Fibroblast of skin of right quadriceps (primary cell): ENCODE measurements at places on chromosomes 16 and 17.

DNA sequence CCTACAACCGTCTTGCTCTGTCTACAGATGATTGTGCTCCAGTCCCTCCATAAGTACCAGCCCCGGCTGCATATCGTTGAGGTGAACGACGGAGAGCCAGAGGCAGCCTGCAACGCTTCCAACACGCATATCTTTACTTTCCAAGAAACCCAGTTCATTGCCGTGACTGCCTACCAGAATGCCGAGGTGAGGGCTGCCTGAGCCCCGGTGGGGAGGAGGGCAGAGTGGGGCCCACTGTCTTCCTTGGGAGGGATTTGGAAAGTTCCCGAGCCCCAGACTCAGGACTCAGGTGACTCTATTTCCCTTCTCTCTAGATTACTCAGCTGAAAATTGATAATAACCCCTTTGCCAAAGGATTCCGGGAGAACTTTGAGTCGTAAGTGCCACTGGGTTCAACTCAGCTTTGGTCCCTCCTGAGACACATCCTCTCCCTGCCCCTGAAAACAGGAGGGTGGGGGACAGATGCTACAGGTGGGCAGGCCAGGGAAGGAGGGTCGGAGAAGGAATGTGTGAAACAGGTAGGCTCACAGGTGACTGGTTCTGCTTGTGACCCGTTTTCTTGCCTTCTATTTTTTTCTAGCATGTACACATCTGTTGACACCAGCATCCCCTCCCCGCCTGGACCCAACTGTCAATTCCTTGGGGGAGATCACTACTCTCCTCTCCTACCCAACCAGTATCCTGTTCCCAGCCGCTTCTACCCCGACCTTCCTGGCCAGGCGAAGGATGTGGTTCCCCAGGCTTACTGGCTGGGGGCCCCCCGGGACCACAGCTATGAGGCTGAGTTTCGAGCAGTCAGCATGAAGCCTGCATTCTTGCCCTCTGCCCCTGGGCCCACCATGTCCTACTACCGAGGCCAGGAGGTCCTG is 11.4 kb downstream of the TBX21 start:
- DNase-seq = no peak

- no peak for DNase-seq
Measured at GRCh38 chr16:17368951-17369350, 101.8 kb downstream of the XYLT1 start.

- no peak for DNase-seq
Measured at GRCh38 chr16:79269211-79269863, 331.2 kb downstream of the MAF start.

GRCh38 chr16:28823291-28823872 is 583 bp downstream of the ATXN2L start:
- no peak for DNase-seq

- no peak for DNase-seq
Measured at GRCh38 chr16:68754084-68754792, 17.1 kb downstream of the CDH1 start.

DNA sequence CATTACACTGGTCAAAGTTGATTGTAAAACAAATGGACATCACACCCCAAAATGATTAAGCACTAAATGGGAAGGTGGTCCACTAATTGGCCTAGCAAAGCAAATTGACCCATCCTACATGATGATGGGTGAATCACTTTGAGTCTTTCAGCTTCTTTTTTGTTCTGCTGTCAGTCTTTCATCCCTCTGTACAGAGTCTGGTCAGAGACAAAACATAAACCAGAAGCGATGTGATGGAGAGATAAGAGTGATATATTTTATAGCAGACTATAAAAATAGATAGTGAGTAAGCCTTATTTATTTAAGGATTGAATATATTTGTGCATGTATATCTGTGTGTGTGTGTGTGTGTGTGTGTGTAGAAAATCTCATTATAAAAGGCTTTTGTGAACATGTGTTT is 618.4 kb upstream of the SOX9 start:
- peak; percentile 51 for DNase-seq

GRCh38 chr16:667780-668518 is at the start of gene RHOT2:
Gene RHOT2 (plus strand): TSS chr16:668132. CDS start chr16:668200, 68 bp downstream.
- peak; percentile 88 for DNase-seq

DNA sequence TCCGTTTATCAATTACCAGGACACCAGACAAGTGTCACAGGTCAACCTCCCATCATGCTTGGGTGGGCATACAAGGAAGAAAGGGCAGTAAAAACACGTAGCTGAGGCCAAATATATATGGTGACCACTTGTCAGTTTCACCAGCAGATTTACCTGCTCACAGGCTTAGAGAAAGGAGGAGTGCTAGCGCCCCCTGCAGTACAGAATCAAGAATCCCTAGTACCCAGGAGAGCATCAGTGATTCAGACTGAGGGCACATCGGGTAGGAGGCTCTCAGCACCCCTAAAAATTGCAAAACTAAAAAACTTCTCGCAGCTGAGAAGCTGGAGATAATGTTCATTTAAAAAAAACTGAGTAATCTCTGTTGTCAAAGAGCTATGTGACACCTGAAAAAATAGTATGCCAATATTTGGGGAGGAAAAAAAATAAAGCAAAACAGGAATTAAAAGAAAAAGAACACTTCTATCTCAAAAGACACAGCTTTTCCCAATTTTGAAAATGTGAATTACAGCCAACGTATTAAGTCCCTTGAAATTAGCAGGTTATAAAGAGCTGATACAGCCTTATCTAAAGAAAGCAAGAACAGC is 21.2 kb upstream of the MON1B start:
- DNase-seq = peak; percentile 17

- DNase-seq = no peak
Measured at GRCh38 chr16:87728026-87728425, 37.8 kb downstream of the KLHDC4 start.

DNA sequence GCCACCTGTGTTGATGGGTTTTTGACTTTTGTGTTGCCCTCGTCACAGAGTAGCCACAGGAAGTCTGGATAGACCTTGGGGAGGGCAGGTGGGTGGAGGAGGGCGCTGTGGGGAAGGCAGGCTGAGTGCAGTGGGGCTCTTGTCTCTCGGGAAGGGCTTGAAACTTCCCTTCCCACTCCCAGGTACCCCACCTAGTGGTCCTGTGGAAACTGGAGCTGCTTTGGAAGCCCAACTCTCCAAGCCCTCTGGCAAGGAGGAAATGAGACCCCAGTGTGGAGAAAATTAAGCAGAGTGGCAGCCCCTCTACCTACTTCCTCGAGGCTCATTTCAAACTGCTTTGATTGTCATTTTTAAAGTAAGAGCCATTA is 9.2 kb downstream of the CA5A start:
- no peak for DNase-seq
